ENCODE measurements at places on chromosomes 2 and 18. TPM values are rescaled to one million over a fixed set of nuclear protein-coding genes. Genes with fewer than 3 reads are reported as not detected.

DNA sequence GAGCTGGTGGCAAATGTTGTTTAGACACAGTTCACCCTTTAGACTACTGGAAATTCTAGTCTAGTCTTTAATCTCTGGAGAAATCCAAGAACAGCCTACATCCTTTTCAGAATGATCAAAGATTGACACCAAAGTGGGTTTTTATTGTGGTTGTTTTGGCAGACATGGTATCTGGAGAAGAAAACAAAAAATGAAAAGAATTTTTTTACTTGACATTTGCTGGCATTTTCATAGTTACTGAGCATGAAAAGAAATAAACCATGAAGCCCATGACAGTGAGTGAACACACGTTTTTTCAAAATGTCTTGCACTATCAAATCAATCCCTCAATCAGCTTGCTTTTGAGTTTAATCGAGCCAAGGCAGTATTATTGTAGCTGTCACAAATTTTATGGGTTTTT lies 125.3 kb downstream of the CCBE1 start:
- DNase-seq, result no peak

The METTL8 gene
- 34.3 TPM for total RNA-seq

- no peak for DNase-seq
Measured at GRCh38 chr2:12613137-12613835, 103.5 kb upstream of the TRIB2 start.

The TET3 gene
- 4.4 TPM for total RNA-seq

GRCh38 chr18:42298759-42299675 lies 344.0 kb downstream of the PIK3C3 start:
- DNase-seq, result peak; percentile 63

The RAX gene
- total RNA-seq, result not detected

DNA sequence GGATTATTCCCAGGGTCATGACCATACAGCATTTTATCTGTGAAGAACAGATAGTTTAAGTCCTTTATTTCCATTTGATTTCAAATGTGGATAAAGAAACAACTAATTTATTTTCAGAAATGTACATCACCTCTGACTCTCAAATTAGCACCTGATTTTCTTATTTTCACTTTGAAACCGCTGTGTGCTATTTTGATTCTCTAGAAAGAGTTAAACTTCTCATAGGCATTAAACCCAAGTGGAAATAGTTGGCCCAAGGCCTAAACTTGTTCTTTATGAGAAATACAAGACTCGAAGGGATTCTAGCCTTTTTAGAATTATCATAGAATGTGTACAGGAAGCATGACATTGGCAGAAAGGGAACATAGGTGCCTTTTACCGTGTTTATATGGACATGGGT lies 41.5 kb upstream of the LTBP1 start:
- DNase-seq, result no peak

DNA sequence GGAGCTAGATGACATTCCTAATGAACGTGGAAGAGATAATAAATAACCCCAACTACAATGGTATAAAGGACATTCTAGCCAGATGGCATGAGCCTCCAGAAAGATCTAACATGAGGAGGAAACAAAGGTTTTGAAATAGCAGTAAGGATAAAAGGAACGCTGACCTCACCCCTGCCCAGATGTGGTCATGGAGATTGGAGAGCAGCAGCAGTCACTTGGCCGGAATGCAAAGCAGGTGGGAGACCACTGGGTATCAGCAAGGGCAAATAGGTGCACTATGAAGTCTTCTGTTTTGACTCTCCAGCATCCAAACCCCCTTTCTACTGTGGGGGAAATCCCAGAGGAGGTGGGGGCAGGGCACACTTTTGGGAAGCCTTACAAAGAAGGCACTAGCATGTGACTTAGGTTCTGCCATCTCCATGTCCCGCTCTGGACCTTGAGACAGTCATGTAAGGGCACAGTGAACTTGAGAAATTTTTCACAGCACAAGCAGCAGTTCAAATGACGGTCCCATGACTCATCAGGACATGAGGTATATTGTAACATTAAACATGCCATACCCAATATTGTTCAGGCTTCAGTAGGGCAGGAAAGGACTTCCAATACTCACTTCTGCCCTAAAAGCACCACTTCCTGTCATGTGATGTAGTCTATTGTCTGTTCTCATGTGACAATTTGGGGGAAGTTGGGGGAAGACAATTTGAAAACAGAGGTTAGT lies 55.2 kb downstream of the METTL4 start:
- peak; percentile 96 for DNase-seq

GRCh38 chr2:201070948-201071478 lies 458 bp downstream of the HYCC2 start:
- DNase-seq, result no peak

The SLC14A1 gene
- 44.9 TPM for total RNA-seq

DNA sequence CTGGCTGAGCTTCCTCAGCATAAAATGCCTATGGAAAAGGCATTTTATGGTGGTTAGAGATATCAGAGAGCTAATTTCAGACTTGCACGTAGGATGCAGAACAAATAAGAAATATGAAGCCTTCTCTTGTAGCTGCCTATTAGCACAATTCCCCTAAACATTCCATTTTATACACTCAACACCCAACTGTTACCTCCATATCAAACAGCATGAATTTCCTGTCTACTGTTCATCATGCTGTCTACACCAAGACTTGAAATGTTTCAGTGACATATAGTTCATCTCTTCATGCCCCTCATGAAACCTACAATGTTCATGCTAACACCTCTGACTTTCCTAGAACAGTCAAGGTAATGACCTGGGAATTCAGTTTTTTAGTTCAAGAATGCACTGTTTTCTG lies 249.9 kb downstream of the PIEZO2 start:
- no peak for DNase-seq

GRCh38 chr2:235017441-235017840 lies 65.6 kb downstream of the SH3BP4 start:
- no peak for DNase-seq

GRCh38 chr2:30219886-30220875 lies 11.2 kb upstream of the LBH start:
- DNase-seq, result no peak

The SLC35G4 gene
- not detected for total RNA-seq

GRCh38 chr18:52325997-52326396 lies 14.0 kb upstream of the DCC start:
- peak; percentile 96 for DNase-seq

DNA sequence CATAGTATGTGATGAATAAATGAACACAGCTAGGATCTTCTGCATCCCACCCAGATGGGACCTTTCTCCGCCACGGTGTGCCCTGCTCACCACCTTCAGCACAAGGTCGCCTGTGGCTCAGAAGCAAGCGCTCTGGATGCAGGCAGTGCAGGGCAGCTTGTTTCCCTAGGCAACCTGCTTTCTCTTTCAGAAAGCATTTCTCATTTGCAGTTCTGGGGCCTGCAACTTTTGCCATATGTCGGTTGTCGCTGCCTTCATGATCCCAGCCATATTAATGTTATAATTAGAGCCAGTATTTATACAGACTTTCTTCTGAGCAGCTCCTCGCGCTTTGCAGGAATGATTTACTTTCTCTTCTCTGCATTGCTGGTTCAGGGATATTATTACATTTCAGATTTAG lies 692.8 kb downstream of the RNF144A start:
- DNase-seq, result no peak

DNA sequence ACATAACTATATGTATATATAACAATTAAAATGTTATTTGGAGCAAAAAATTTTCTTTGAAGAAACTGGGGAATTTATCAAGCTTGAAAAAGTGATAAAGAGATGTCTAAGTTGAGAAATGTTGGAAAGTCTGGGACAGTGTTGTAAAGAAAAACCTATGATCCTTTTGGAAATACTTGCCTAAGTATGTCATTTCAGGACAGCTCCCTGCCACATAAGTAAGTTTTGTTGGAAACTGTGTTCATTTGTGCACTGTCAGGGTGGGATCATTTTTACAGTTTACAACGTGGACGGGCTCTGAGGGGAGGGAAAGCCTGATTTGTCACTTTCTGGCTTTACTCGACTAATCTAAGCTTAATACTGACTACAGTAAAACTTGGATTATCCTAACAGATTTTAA lies 10.4 kb upstream of the COL3A1 start:
- no peak for DNase-seq

DNA sequence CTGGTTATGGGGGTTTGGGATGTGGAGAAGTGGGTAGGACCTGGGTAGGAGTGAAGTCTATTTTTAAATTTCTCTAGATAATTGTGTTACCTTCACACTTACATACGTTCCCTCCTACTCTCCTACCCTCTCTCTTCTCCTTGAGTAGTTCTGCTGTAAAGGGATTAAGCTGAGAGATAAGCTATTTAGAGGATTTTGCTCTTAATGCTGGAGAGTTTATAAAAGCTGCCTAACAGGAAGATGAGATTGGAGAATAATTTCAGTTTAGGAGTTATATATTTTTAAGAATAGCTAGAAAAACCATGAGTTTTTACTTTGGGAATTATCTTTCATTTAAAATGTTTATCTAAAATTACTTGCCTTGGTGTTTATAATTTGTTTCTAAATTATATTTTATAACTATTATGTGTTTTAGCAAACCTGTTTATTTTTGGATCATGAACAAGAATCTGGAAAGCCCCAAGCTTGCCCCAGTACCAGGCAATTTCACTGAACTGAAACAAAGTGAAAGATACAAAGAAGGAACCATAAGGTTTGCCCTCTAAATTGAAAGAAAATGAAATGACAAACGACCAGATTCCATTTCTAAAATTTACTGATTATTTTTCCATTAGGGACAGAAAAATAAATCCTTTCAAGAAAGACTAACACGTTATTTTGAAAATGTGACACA lies 101.5 kb downstream of the ZNF532 start:
- DNase-seq, result no peak

- peak; percentile 76 for DNase-seq
Measured at GRCh38 chr18:22705328-22705727, 227.8 kb upstream of the RBBP8 start.

GRCh38 chr2:222024932-222025880 lies 273.6 kb downstream of the PAX3 start:
- peak; percentile 17 for DNase-seq

DNA sequence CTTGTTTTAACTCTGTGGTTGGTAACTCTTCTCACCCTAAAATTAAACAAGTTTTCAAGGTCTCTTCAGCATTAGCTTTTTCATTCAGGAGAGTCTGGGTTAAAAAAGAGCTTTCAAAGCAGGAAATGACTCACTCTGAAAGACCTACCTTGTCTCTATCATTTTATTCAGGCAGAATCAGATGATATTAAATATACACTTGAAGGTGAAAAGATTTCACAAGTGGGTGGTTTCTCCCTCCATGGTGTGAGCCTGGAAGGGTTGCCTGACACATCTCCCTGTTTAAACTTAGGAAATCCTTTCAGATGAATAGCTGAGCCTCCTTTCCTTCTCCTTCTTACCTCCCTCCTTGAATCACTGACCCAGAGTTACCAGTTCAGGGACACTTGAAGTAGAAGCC lies 1402.0 kb upstream of the PIK3C3 start:
- peak; percentile 56 for DNase-seq

GRCh38 chr2:222734703-222735014 lies 63.2 kb downstream of the MOGAT1 start:
- no peak for DNase-seq

DNA sequence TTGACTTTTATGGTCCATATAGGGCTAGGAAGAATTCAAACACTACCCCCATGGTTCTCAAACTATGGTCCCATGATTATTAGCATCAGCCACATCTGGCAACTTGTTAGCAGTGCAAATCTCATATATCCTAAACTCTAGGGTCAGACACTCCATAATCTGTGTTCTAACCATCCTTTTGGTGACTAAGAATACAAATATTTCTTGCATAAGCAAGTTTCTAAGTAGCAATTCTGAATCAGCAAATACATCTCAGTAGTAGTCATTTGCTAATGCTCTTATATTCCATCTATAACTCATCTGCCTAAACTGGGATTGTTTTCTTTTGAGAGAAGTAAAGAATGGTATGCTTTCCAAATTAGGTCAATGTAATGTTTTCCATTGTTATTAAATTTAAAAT lies 447.3 kb downstream of the TMX3 start:
- DNase-seq, result peak; percentile 60

The TXNDC2 gene
- not detected for total RNA-seq

The FBXO36 gene
- 0.42 TPM for total RNA-seq

The LGALSL gene
- total RNA-seq, result 1.7 TPM

The SETBP1 gene
- total RNA-seq, result 2.1 TPM

- DNase-seq, result no peak
Measured at GRCh38 chr18:13653746-13654433, 72.5 kb downstream of the FAM210A start.

The TMEM163 gene
- total RNA-seq, result 1.0 TPM

DNA sequence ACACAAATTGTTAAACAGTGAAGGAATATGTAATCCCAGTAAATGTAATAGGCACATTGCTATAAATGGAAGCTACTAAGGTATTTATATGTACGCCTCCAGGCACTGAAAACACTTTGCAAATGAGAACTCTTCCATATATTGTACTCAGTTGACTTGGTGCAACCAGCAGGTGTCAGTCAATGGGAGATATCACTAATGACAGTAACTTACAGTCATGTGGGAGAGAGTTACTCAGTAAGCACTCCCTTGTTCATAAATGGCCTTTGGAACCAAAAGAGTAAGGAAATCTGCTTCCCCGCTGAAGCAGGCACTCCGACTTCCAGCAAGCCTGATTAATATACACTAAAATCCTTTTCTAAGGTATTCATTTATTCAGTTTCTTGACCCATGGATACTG lies 5.9 kb downstream of the MDH1 start:
- no peak for DNase-seq

The BCL2 gene
- 6.3 TPM for total RNA-seq

DNA sequence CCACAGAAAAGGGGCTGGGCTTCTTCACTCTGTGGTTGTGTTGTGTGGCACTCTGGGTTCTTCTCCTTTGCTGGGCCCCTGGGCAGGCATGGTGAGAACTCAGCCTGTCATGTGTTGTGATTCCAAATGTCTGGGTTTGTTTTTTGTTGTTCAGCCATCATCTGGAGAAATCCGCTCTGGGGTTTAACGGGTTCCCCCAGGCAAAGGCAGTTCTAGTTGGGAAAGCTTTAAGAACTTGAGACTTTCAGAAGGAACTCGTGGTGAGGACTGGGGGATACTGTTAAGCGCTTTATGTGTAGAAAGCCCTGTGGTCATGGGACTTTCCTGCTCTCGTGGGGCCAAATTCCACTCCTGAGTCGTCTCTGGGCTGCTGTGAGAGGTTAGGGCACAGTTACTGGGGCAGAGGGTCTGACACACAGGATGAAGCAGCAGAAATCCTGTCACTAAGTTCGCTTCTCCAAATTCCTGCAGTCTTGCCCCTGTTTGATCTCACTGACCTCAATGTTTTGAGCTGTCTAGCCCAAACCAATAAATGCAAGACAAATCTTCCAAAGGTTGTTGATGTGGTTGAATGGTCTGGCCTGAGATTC lies 87.7 kb downstream of the RAPGEF4 start:
- no peak for DNase-seq

- DNase-seq, result no peak
Measured at GRCh38 chr2:238515377-238515776, 88.7 kb downstream of the ASB1 start.

GRCh38 chr2:59933948-59934347 lies 619.5 kb downstream of the BCL11A start:
- no peak for DNase-seq

Data from HT1080 (cell line).